ENCODE measurements at places on chromosomes 5 and 9.

DNA sequence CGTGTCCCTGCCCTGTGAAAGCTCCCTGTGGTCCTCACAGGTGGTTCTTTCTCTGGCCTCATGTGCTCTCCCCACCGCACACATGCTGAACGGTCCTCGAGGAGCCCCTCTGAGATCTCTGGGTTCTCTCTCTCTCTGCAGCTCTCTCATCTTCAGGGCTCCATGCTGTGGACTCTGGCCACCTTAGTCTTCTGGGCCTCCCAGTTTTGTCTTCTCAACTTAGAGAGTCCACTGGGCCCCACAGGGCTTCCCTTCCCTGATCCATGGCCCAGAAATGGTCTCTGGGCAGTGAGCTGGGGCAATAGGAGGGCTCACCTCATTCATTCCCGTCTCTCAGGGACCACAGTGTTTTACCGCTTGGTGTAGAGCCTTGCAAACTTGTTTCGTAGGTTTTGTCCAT is 26.4 kb downstream of the FGD3 start:
- DNase-seq: no peak

DNA sequence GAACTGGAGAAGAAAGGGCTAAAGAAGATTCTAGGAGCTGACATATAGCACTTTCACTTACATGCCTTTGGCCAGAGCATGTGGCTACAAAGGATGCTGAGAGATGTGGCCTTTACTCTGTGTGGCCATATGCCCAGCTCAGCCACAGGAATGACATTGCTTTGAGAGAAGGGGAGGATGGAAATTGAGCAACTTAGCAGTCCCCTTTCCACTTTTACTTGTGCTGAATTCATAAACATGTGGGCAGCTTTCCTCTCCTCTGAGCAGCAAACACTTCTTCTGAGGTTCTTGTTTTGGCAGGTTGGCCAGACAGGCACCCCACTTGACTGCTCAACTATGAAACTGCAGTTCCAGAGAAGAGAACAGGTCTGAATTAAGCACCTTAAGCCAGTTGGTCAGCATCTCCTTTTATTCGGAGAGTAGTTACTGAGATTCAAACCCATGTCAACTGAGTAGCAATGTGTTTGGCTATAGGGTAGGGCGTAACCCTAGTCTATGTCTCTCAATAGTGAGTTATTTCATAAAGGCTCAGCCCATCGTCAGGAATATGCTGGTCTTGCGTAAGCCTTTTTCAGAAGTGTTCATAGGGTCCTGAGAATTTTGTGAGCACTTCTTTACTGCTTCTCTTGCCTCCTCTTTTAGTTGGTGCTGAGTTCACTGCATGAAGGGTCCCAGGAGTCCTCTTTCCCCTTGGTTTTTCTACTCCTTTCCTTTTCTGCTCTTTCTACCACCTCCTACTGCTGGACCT is 134.5 kb downstream of the PALM2AKAP2 start:
- no peak for DNase-seq

DNA sequence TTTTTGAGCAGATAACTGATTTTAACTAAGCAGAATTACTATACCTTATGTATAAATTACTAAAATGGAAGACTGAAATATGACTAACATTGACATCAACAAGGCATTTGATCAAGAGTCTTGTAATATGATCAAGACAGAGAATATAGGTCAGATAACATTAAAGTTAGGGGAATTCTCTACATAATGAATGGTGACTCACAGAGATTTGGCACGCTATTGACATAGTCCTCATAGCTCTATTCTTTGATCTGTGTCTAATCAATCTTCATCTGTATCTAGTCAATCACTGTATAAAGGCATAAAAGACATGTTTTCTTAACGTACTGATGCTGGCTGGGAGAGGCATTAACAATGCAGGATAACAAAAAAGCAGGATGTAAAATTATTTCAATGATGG is 17.4 kb downstream of the ABITRAM start:
- DNase-seq: no peak

DNA sequence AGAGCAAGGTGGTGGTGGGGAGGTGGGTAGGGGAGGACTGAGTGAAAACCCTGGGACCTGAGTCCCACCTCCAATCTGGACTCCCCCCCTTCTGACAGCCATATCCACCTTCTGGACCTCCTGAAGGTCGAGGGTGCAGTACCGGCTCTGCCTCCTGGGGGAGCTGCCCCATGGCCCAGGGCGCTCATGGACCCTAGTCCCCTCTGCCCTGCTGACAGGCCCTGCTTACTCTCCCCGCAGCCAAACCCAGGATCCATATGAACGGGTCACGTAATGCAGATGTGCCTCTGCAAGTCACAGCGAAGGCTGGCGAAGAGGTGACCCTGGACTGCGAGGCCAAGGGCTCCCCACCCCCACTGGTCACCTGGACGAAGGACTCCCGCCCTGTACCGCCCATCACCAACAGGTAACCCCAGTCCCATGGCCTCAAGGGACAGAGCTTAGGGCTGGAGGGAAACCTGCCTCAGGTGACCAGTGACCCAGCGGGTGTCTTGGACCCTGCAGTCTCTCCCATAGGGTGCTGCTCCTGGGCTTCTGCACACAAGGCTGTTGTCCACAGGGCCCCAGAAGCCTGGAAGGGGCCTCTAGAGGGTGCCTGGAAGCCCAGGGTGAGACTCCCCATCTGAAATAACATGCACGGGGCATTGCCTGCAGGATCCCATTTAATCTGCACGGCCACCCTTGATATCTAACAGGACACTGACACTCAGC is 61.7 kb downstream of the HMCN2 start:
- DNase-seq: no peak

DNA sequence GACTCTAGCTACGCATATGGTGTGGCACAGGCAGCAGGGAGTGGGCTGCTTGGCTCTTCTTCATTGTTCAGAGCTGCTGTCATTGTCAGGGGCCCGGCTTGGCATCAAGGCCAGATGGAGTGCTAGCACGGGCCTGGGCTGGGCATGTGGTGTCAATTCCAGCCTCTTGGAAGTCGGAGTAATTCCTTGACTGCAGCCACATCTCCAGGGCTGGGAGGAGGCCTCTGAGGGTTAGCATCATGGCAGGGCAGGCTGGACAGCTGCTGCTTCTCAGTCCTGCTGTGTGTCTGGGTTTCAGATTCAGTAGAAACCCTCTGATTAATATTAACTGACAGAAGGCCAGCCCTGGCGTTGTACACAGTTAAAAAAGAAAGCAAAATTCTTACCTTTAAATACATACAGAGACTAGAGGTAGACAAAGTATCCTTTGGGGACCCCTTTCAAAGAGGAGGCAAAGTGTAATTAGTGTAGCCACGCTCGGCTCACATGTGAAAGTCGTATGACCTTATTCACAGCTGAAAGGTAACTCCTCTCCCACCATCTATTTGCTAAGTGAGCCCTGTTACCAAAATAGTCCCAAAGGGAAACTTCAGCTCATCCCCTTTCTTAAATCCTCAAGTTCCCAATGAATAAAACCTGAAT is 126.4 kb downstream of the DOCK2 start:
- no peak for DNase-seq

DNA sequence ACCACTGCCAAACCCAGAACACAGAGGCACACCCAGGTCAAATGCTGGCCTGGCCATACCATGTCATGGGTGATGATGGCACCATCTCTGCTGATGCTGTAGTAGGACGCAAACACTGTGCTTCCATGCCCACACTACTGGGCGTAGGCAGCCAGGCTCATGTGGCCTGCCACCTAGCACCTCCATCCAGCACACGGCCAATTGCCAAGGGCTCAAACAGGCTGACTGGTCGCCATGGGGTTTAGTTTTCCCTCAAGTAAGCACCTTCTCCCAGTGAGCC is 39.4 kb downstream of the BICD2 start:
- no peak for DNase-seq

DNA sequence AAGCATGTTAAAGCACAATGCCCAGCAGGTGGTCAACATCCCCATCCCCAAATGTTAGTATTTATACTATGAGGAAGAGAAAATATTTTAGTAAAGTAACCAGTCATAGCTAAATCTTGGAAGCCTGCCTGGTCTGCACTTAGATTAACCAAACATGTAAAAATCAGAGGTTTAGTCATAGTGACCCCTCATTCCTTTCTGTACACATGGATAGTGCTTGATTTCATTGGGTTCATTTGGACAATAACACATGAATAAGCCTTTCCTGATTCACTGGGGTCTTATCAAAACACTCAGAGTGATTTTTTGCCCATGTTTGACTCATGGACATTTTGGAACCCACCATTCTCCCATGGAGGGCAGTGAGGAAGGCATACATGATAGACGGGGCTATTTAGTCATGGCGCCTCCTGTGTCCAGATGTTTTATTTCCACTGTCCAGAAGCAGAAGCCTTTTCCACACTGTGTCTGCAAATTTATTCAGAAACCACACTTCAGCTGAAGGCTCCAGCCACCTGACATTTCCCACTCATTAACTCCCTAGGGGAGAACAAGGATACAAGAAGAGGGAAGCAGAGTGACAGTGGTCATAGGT is 32.5 kb downstream of the OR1J1 start:
- no peak for DNase-seq

- no peak for DNase-seq
These were observed 611.8 kb downstream of the BNC2 start for GRCh38 chr9:16258708-16259107.

DNA sequence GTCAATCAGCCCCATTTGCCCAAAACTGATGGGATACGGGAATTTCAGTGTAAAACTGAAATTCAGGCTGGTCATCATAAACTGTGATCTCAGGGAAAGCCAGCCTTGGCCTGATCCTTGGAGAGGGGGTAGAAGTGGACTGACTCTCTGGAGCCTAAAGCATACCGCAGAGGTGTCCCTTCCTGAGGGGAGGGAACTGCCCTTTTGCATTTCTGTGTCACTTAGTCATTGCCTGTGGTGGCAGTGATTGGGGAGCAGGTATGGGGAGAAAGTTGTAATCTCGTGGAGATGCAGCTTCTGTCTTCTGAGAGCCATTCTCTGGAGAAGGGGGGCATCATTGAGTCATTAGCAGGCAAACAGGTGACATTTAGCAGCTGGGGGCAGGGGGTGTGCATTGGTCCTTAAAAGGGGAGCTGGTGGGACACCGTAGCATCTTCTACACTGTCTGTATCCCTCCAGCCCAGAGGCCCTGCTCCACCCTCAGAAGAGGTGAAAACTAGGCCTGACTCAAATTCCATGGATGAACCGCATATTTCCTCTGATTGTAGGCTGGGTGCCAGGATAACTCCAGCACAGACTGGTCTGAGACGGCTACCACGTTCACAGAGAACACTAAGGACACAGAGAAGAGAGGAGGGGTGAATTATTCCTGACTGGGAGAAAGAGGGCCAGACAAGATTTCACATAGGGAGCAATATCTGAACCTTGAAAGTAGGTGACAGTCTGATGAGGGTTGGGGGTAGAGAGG is 143.3 kb downstream of the SEC61B start:
- DNase-seq: no peak

GRCh38 chr5:151520294-151520693 is 70.8 kb downstream of the FAT2 start:
- DNase-seq: no peak

DNA sequence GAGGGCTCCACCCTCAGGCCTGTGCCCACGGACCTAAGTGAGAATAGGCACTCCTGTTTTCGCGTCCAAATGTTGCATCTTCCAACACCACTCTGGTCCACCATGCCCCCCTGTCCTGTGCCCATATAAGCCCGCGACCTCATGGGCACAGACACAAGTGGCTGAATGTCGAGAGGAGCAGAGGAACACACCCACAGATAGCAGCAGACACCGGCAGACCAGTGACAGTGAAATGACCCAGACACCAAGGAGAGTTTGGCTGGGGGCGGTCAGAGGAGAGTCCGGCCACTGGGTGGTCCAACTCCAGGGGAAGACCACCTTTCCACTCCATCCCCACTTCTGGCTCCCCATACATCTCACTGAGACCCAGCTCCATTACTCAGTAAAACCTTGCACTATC is 161.4 kb upstream of the DAB2 start:
- no peak for DNase-seq

GRCh38 chr9:95822583-95823431 is 52.7 kb upstream of the ERCC6L2 start:
- DNase-seq: peak; percentile 81

- DNase-seq: no peak
These were observed 110.9 kb downstream of the KCNIP1 start for GRCh38 chr5:170614720-170615119.

DNA sequence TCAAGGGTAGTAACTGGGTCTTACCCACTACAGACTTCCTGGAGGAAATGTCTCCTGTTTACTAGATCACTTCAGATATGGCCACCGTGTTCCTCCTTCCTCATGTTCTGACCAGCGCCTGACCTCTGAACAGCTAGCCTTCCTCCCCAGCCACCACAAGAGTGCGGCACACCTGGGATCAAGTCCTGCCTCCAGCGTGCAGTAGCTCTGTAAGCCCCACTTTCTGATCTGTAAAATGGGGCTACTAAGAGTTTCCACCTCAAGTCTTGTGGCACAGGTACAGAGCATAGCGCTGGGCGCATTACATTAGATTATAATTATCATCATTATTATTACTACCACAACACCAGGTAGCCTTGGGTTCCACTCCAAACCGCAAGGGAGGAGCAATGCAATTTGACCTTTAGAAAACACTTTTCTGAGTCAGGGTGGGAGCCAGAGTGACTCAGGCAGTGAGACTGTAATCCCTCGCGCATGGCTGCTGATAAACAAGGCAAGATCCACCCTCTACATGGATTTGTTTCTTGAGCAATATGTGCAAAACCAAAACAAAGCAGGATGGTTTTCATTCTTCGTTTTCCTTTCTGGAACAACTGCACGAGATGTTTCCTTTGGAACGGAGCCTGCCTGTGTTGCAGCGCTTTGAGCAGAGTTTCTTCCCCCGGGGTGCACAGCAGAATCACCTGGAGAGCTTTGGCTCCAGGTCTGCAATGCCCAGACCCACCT is 65.0 kb upstream of the ANGPTL2 start:
- no peak for DNase-seq

GRCh38 chr5:132383261-132383660 is 13.8 kb downstream of the SLC22A5 start:
- DNase-seq: no peak

Measured in stimulated activated naive CD8-positive, alpha-beta T cell treated with anti-CD3 and anti-CD28 coated beads, Interleukin-15, amount 100 ng/mL, for 72 hours (primary cell).